Skeletal muscle tissue (tissue), 5 donors: ENCODE measurements at places on chromosomes 5 and 9. TPM values are rescaled to one million over a fixed set of nuclear protein-coding genes. Genes with fewer than 3 reads are reported as not detected.

Gene DNAH5
- total RNA-seq, result 1.0 TPM

Gene SV2C
- under 0.01 TPM for total RNA-seq

Gene CTSL
- total RNA-seq, result 45.9 TPM

Gene GMCL2
- total RNA-seq, result not detected

Gene TAF11L4
- not detected for total RNA-seq
